CD4-positive, alpha-beta T cell treated with Interleukin-2 at 100 ng/mL for 4 hours (primary cell): ENCODE measurements at places on chromosomes 1 and 21.

GRCh38 chr1:111618081-111618480, 1.5 kb upstream of the RAP1A start:
- DNase-seq = no peak

- peak; percentile 32 for DNase-seq
Observed at GRCh38 chr1:173914366-173914871, 2.7 kb downstream of the SERPINC1 start.

- DNase-seq = no peak
Observed at GRCh38 chr1:167994560-167994959, 57.7 kb upstream of the MPC2 start.

DNA sequence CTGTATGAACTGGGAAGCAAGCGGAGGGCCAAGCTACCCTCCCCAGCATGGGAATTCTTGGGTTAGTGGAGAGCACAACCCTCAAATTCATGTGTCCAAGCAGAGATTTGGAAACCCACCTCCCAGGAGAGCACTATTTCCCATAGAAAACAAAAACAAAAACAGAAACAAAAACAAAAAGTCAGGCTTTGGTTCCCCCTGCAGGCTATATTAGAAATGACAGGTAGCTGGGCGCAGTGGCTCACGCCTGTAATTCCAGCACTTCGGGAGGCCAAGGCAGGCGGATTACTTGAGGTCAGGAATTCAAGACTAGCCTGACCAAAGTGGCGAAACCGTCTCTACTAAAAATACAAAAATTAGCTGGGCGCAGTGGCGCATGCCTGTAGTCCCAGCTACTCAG, 10.8 kb downstream of the MINDY1 start:
- peak; percentile 45 for DNase-seq

DNA sequence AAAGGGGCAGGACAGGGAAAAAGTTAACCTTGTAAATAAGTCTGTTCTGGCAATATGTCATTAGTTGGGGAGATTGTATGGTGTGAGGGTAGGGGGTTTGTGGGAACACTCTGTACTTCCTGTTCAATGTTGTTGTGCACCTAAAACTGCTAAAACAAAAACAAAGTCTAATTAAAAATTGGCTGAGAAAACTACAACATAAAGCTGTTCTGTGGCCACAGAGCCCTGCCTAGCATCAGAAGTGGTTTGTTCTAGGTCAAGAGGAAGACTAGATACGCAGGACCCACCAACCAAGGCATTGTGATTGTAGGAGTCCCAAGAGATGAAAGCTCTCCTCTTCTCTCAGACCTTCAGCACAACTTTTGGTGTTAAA, 81.0 kb upstream of the LRRC8D start:
- DNase-seq = no peak

DNA sequence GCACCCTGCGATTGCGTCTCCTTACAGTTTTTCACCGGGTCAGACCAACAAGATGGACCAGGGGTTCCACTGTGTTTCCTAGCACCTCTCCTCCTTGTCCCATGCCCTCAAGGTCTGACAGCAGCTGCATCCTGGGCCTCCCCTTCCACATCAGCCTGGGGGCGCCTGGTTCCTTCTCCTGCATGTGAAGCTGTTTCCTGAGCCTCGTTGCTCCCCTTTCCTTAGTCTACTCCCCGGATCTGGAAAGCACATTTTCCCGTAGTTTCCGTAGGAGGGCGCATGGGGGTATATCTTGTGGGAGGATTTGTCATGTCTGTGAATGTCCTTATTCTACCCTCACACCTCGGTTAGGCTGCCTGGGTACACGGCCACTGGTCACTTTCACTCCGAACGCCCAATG, 6.1 kb downstream of the PRDM15 start:
- DNase-seq = no peak
